ENCODE measurements at places on chromosomes 6 and 20.

DNA sequence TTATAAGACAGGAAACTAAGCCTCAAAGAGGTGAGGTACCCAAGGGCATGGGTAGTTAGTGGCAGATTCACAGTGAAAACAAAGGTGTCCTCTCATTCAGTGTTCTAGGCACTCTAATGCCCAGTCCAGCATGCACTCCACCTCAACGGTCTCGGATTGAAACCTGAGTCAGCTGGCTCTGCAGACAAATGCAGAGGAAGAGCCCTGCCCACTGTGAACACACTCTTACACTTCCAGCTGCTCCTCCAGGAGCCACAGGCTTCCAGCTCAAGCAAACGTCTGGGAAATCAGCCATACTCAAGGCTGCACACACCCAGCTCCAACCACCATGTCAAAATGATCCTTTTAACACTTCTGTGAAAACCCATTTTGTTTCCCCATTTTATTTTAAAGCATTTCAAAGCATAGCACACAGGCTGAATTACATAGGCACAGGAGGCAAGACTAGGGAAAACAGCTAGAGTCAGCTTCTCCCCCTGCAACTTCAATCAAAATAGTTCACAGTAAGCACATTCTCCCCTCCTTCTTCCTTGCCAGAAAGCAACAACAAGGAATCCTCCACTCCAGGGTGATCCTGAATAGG, 3.0 kb upstream of the IL17A start:
- DNase-seq, result no peak

DNA sequence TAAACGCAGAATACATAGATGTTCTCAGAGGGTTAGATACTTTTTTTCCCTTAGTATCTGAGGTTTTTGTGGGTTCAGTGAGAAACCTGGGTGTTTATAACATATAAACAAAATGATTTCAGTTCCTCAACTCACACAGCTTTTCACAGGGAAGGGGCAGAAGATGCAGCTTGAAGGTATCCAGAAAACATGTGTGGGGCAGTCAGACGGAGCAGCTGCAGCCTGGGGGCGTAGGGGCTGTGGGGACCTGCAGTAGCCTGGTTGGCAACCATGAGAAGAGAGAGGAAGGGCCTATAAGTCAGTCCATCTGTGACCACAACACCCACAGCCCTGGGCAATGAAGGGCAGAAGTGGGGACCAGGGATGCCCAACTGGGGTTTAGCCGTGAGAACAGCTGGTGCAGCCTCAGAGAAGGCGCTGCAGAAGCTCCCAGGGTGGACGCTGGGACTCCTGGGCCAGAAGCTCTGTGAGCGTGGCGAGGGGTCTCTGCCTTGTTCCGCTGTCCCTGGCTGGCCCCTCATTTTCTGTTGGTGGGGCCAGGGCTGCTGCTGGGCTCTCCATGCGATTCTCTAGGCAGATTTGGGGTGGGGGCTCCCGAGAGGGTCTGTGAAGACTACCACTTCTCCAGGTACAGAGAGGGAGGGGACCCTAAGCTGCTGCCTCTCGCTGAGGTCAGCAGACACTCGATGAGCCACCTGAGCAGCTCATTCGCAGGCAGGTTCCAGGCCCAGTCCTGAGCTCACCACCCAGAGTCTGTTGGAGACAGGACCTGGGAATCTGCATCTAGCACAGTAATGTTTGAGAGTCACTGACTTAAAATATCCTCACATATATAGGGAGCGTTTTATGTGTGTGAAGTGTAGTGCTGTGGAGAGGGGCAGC, 181.2 kb downstream of the ZDHHC14 start:
- DNase-seq, result no peak

- no peak for DNase-seq
These were observed 29.4 kb downstream of the MDGA1 start for GRCh38 chr6:37668251-37668650.

- DNase-seq, result no peak
These were observed 34.0 kb downstream of the KIAA1755 start for GRCh38 chr20:38226553-38226952.

- no peak for DNase-seq
These were observed 8.2 kb downstream of the SLC17A2 start for GRCh38 chr6:25922301-25922700.

DNA sequence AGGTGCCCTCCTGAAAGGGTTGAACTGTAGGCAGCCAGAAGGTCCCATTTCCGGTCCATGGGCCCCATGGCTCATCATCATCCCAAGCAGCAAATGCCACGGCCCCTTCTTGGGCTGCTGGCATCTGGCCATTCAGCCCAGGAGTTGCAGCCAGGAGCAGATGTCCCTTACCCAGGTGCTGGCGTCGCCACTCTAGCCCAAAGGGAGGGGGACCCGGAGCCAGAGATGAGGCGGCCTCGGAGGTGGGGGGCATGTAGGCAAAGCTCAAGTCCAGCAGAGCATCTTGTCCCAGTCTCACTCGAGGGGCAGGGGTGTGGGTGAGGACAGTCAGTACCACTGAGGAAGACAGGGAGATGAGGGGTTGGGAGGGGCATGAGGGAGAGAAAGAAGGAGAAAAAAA, 6.3 kb upstream of the RGL2 start:
- DNase-seq, result no peak

- no peak for DNase-seq
These were observed 641 bp downstream of the ARFGEF2 start for GRCh38 chr20:48921883-48922820.

DNA sequence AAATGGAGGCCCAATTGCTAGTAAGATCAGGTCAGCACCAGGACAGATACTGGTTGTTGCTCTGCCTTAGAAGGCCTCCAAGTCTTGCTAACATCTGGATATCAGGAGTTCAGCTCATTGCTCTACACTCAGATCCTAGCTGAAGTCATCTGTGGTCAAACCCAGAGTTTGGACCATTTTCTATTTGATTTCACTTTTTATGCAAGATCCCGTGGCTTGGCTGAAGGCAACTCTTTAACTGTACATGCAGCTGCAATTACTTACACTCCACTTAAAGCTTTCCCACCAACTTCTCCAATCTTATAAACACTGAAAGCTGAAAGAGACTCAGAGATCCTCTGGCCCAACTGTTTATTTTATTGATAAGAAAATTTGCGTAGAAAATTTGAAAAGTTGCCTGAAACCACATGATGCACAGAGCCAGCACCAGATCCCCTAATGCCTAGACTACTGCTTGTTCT, 2.7 kb downstream of the SLC17A2 start:
- no peak for DNase-seq

DNA sequence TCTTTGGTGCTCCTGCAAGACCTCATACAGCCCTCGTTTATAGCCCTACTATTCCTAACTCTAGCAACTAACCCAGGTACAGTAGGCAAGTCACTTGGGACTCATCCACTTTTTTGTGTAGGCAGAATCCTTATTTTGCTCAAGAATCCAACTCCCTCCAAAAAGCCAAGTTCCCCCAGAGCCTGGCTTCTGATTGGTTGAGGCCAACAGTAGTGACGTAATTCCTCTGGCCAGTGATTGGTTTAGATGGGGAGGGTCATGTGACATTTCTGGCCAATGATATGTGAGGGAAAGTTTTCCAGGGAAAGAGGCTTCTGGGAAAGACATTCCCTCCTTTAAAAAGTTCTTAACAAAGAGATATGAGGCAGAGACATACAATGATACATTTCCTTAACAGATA, 32.1 kb downstream of the KIAA1755 start:
- no peak for DNase-seq

- no peak for DNase-seq
These were observed 12.6 kb downstream of the SERPINB6 start for GRCh38 chr6:2958776-2959175.

DNA sequence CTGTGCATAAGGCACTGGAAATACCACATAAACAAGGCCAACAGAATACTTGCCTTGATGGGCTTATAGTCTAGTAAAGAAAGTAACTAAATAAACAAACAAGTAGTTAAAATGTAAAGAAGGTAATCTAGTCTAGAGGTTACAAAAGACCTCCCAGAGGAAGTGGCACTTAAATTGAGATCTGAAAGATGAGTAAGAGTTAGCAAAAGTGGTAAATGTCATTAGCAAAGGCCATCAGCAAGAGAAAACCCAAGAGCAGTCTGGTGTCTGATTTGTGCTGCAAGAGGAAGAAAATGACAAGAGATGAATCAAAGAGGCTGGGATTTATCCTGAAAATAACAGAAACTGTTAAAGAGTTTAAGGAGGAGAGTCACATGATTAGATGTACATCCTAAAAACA, 96.6 kb upstream of the SMLR1 start:
- no peak for DNase-seq

- DNase-seq, result no peak
These were observed 45.3 kb upstream of the RIN2 start for GRCh38 chr20:19712721-19713260.

DNA sequence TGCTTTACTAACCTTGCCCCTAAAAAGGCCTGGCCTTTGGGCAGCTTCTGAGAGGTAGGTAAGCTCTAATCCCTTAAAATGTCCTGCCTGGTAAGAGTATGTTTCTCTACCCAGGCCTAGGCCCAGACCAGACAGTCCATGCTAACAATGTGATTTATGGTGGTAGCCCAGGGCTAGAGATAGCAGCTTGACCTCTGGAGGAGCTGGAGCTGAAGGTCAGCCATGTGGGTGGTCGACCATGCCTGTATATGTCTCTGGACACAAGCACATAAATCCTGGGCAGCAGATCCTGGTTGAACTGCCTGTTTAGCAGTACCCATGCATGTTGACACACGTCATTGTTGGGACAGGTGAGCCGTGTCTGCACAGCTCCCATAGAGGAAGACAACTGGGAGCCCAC, 62.1 kb upstream of the PHACTR1 start:
- no peak for DNase-seq

- no peak for DNase-seq
These were observed 1080.7 kb downstream of the GRIK2 start for GRCh38 chr6:102474041-102474807.
